Right ventricle myocardium inferior (tissue), 1 donor: ENCODE measurements at places on chromosomes 11 and 22.

DNA sequence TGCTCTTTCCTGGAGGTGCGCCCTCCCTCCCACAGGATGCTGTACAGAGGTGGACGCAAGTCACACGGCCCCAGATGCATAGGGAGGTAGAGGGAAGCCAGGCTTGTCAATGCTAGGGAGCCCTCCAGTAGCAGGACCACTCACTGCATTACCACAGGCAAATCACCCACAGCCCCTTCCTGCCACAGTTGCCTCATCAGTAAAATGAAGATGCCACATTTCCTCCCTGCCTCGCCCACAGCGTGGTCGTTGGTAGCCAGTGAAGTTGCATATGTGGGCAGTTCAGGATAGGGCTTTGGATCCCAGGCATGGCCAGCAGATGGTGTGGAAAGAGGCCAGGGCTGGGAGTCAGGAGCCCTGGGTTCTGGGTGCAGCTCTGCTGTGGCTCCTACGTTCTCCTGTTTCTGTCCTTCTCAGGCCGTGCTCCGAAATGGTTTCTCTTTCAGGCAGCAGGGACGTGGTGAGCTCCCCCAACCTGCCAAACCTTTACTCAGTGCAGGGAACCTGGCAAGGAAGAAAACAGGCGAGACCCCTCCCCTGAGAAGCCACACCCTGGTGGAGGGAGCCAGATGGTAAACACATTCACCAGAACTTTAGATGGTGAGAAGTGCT, 22.6 kb downstream of the DAGLA start:
- DNase-seq = no peak

DNA sequence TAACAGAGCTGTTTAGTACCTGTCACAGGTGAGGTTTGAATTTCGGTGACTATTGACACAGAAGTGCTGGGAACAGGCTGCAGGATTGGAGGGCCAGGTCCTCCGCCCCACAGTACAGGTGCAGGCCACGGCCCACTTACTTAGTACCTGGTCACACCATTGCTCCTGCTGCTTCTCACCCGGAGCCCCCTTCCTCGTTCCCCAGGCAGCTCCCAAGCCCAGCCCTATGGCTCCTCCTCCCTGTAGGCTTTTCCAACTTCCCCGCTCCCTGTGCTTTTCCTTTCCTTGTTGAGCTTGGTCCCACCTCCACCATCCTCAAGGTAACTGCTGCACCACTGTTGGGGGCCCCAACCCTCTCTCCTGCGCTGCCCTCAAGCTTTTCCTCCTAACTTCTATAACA, 27.9 kb upstream of the ANO1 start:
- DNase-seq = no peak

DNA sequence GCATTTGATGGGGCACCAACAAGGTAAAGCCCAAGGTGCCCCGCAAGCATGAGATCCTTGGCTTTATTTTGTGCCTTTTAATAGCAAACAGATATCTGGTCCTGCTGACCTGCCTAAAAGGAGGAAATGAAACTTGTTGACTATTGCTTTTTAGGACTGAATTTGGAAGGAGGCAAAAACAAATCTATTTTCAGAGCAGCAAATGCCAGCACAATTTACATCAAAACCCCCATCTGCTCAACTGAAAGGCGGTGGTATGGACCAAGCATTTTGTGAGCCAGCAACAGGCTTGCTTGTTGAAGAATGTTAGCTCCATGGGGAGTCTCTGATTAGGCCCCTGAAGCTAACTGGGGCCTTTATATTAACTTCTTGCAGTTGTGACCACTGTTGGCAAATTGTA, 192.6 kb upstream of the E2F8 start:
- no peak for DNase-seq

DNA sequence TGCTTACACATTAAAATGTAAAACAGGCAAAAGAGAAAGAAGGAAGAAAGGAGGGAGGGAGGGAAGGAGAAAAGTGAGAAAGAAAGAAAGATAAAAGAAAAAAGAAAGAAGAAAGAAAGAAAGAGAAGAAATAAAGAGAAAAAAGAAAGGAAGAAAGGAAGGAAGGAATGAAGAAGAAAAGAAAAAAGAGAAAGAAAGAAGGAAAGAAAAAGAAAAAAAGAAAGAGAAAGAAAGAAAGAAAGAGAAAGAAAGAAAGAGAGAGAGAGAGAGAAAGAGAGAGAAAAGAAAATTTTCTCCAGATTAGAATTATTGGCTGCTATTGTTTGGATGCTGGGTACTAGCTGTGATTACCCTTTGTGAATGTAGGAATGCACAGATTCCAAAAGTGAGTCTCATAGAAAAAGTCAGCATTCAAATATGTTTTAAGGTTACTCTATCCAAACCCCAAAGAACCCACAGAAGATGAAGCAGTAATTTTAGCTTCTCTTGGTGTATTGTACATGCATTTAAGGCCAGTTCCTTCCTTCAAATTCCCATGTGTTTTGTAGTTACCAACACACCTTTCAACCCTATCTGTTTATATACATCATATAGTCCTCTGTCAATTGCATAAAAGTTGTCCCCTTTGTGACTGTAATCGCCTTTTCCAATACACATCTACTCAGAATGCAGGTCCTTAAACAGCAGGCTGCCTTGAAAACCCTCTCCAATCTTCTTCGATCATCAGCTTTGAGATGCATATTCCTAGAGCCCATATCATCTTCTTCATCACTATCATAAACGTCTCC, 789 bp upstream of the FAM111A start:
- DNase-seq = no peak

GRCh38 chr22:26804911-26805539, 147.6 kb downstream of the MIAT start:
- no peak for DNase-seq

DNA sequence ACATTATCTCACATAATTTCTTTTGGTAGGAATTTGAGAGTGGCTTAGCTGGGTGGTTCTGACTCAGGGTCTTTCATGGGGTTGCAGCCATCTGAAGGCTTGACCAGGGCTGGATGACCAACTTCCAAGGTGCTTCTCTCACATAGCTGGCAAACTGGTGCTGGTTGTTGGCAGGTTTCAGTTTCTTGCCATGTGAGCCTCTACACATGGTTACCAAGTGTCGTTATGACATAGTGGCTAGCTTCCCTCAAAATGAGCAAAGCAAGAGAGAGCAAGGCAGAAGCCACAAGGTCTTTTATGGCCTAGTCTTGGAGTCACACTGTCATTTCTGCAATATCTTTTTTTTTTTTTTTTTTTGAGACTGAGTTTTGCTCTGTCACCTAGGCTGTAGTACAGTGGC, 4.2 kb upstream of the TFIP11 start:
- DNase-seq = no peak

DNA sequence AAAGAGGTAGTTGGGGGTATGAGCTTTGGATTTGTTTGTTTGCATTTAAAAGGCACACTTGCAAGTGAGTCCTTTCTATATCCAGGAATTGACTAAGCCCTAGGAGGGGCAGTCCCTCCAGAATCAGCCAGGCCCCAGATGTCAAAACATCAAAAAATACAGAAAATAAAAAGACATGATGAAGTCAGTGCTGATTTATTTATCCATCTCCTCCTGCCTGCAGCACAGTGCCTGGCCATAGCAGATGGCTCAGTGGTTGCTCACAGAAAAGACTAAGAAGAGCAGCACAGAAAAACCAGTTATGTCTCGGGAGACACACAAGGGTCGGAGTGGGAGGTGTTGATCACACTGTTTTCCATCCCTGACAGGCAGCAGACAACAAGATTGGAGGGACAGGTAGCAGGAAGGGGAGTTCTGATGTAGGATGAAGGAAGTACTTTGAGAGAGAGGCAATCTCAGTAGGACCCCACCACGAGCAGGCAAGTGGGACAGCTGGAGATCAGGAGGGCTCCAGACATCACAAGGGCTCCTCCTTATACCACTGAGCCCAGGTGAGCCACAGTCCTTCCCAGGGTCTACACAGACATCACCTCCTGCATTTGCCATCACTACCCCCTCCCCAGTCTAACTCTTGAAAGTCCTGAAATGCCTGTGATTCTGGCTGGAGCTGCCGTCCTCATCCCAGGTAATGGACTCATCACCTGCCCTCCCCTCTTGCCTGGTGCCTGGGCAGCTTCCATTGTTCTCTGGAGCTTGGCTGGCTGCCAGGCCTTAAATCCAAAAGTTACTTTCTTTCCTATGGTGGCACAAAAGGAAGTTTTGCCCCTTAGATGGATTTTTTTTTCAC, 32.3 kb downstream of the TMPRSS5 start:
- DNase-seq = no peak

DNA sequence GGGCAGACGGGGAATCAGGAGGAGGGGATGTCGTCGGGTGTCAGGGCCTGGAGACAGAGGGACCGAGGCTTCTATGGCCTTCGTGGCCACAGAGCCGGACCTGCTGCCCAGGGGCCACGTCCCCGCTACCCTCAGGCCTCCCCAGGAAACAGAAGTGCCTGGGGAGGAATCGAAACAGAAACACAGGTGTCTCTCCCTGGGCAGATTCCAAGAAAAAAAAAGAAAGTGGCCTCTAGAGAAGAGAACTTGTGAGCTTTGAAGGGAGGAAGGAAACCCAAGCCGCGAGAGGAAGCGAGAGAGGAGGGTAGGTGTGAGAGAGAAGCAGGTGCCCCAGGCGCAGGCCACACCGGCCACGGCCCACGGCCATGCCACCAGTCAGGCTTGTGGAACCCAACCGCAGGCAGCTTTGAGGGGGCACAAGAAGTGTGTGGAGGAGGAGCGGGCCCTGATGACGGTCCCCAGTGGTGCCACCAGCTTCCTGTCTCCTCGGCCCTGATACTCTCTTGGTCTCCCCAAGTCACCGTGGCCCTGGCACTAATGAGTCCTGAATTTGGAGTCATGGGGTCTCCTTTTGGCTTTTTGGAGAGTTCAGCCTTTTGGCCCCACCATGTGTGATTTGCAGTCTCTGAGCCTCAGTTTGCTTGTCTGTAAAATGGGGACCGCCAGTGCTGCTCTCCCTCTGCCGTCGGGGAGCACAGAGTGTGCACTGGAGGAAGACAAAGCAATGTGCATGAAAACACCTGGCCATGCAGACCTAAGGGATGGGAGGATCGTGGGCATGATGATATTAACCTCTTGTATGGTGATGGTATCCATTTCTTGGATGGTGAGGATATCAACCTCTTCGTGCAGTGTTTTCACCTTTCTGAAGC, 25.2 kb downstream of the LIF start:
- DNase-seq = no peak

- DNase-seq = no peak
These were observed 21.2 kb upstream of the FEZ1 start for GRCh38 chr11:125517116-125517770.

DNA sequence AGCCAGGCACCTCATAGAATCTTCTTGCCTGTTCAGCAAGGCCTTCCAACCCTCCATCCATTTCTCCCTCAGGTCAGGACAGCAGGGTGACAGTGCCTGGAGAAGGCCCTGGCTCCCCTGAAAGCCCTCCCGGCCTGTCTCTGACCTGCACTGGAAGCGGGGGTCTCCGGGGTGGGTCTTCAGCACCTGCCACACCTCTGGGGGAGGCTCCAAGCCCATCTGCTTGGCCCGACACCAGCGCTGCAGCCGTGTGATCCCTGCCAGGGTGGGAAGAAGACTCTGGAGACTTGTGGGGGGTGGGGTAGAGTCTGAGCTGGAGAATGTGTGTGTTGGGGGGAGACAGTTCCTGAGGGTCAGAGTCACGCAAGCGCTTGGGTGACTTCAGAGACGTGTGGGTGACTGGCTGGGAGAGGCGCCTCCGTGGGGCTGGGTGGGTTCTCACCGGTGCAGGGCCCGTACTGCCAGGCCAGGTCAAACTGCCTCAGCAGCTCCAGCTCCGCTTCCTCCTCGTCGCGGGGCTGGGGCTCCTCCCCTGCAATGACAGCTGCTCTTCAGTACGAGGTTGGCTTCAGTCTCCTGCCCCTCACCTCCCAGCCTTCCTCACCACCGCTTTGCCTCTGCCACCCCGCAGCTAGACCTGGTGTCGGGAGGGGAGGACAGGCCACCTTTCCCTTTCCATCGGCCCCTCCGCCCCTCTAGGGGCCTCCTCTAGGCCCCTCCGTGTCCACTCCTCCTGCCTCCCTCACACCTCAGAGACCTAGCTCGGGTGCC, 615 bp downstream of the POLD4 start:
- DNase-seq = peak; percentile 80

GRCh38 chr11:12160680-12161079, 50.3 kb downstream of the MICAL2 start:
- DNase-seq = no peak

- no peak for DNase-seq
These were observed 85.0 kb upstream of the CRYBB3 start for GRCh38 chr22:25114369-25115362.

- peak; percentile 73 for DNase-seq
These were observed 186.6 kb downstream of the ADAMTS15 start for GRCh38 chr11:130634961-130635473.

GRCh38 chr11:82989628-82990404, 81.9 kb downstream of the RAB30 start:
- no peak for DNase-seq

- DNase-seq = no peak
These were observed 13.1 kb downstream of the C11orf96 start for GRCh38 chr11:43955381-43956118.

DNA sequence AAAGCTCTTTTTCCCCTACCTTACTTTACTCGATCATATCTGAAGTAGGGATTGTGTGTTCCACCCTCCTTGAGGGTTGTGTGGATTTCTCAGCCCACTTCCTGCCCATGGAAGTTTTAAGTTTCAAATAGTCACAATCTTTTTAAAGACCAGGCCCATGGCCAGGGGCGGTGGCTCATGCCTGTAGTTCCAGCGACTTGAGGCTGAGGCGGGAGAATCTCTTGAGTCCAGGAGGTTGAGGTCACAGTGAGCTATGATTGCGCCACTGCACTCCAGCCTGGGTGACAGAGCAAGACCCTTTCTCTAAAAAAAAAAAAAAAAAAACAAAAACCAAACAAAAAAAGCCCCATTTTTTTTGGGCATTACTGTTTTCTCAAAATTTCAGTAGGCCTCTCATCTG, 36.3 kb upstream of the LRRC10B start:
- DNase-seq = peak; percentile 86

DNA sequence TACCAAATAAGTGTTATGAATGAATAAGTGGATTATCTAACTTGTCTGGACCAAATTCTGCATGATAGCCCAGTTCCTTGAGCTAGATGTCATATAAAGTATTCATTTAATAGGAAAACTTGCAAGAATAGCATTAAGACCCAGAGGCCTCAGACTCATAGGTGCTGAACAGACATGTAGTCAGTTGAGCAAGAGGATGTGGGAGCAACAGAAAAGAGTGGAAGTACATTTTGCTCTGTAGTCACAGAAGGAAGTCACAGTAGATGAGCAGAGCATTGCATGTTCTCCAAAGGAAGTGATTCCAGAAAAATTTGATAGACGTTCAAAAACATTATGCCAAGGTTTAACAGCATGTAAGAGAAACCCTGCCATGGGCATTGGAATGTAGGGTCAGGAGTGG, 9.5 kb downstream of the HOATZ start:
- no peak for DNase-seq

- DNase-seq = no peak
These were observed 409.6 kb downstream of the GUCY1A2 start for GRCh38 chr11:106608677-106609076.

DNA sequence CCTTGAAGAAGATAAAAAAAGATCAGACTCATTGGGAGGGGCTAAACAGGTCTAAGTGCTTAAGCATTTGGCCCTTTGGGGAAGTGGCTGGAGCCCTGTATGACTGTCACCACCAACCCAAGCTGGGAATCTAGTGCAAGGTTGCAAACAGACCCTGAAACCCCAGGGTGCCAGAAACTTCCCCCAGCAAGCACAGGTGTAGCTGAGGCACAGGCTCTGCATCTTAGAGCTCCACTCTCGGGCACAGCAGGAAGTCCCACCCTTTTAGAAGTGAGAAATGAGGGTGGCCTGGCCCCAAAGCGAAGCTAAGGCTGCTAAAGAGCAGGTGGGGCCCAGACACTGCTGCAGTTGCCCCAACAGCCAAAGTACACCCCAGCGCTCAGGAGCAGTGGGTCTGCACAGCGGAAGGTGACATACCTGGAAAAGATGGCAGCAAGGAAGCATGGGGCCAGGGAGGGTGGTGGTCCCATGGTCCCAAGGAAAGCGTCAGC, 5.8 kb upstream of the KDM2A start:
- DNase-seq = no peak
